Renal cortical epithelial cell (primary cell): ENCODE measurements at places on chromosomes 6 and 20.

DNA sequence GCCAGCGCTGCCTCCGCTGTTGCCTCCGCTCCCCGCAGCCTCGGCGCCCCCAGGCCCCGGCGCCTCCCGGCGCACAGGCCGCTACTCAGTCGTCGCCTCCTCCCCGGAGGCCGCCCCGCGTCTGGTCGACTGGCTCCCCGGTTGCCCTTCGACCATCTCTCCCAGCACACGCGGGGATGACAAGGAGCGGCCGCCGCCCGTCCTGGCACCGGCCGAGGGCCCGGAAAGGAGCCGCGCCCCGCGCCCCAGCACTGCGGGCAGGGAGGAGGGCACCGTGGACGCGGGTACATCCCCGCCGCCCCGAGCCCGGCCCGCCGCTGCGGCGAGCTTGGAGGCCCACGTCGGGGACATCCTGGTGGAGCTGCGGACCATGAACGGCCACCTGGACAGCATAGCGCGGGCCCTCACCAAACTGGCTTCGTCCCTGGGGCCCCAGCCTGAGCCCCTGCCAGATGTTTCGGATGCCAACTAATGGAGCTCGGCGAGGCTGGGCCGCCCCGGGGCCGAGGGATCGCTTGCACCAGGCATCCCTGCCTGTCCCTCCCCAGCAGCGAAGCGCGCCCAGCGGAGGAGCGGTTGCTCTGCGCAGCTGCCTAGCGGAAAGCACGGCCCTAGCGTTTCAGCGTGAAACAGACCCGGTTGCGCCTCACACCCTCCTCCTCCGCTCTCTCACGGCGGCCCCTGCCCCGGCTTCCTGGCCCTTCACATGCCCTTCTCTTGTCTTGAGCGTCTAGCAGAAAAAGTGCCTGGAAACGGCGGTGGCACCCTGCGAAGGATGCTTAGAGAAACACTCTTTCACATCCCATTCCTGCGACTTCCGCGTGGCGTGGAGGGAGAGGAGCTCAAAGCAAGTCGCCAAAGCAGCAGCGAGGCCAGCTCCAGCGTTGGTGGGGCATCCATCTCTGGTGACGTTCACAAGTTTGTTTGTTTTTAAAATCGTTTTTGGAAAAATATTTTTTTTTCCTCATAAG is 285.8 kb upstream of the SUPT3H start:
- DNase-seq: no peak

DNA sequence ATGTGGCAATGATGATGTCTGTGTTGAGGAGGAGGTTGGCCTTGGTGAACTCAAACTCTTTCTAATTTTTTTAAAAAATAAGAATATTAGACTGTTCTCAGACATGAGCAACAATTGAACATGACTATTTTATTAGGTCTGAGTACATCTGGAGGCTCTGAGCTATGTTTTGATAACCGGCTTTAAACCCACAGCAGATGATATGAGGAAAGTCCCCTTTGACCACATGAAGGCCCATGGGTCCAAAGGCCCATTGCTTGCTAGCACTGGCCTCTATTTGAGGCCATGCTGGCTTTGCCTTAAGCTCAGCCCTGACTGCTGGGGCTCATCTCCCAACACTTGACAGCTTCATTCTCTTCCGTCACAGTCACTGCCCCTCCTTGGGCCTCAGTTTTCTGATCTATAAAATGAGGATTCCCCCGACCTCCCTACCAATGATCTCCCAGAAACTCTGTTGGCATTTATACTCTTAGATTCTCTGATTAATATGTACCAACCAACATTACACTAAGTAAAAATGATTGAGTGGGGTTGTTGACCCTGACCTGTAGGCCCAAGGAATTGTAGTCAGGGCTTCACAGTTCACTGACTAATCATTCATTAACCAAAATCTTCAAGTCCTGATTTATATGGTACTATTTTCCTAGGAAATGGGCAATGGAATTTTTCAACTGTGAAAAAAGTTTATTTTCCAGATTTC is 23.9 kb upstream of the TINAG start:
- peak; percentile 88 for DNase-seq

DNA sequence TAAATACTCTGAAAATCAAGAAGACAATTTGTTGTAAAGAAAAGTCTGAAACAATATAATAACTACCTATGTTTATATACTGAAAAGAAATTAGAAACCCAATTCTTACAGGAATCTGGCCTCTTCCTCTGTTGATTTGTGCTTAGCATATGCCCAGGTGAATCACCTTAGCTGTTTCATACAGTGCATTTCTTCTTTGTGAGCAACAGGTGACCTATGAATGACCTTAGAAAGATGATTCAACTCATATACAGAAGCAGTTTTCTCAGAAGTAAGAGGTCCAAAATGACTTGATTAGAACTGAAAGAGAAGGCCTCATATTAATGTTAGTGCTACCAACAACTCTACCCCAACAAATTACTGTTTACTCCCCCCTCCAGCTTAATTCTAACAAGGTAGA is 419.5 kb upstream of the ID4 start:
- DNase-seq: peak; percentile 96

DNA sequence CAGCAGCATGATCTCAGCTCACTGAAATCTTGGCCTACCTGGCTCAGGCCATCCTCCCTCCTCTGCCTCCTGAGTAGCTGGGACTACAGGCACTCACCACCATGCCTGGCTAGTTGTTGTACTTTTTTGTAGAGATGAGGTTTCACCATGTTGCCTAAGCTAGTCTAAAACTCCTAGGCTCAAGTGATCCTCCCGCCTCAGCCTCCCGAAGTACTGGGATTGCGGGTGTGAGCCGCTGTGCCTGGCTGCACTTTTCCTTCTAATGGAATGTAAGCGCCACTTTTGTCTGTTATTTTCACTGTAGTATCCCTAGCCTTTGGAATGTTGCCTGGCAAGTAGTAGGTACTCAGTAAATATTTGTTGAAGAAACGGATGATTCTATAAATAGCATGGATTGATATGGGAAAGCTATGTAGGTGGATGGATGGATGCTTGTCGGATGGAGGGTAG is 10.4 kb upstream of the TRIB3 start:
- DNase-seq: peak; percentile 33

- DNase-seq: no peak
These were observed 3.6 kb upstream of the TFEB start for GRCh38 chr6:41739041-41739440.

DNA sequence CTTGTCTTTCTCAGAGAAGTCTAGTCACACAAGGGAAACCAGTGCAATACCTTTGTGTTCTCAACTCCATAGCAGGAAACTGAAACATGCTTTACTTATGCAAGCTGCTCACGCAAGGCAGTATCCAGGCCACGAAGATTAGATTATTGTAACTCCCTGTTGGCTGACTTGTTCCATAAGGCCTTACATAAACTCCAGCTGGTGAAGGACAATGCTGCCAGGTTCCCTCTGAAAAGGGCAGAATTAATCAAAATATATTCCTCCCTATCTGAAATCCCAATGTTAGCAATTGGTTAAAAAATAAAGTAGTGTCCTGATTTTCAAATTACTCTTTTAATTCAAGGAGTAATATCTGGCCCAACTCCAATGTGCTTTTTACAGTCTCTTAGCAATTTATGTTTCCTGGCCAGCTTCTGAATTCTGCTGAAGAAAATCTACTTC is 966.6 kb downstream of the HACE1 start:
- no peak for DNase-seq

DNA sequence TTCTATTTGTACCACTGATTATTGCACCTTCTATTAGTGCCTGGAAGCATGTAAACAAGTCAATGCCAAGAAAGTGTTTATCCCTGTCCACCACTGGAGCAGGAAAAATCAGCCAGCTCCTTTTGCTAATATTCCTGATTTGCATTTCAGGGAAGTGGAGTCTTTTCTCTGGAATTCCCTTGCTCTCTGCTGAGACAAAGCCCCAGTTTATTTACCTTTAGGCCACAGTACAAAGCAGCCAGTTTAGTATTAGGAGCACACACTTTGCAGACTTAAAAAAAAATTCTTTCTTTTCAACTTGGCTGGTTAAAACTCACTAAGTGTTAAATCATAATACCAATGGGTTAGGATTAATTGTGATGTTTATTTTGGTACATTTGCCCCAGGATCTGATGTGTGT is 631.1 kb downstream of the PKHD1 start:
- peak; percentile 66 for DNase-seq

DNA sequence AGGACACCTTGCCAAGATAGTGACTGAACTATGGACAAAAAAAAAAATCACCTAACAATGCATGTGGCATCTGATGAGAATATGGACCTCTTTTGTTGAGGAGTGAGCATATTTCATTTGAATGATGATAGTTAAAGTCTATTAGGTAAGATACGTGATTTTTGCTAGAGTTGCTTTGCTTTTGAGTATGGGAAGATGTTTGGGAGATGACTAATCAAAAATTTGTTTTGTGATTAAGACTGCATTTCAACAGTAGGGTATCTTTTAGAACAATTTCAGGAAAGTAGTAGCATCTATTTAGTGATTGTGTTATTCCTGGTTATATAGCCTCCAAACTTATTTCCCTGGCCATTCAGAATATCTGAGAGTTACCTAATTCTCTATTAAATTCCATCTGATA is 878.6 kb upstream of the CITED2 start:
- DNase-seq: no peak
